SK-N-DZ (cell line): ENCODE measurements at places on chromosomes 5 and 9.

DNA sequence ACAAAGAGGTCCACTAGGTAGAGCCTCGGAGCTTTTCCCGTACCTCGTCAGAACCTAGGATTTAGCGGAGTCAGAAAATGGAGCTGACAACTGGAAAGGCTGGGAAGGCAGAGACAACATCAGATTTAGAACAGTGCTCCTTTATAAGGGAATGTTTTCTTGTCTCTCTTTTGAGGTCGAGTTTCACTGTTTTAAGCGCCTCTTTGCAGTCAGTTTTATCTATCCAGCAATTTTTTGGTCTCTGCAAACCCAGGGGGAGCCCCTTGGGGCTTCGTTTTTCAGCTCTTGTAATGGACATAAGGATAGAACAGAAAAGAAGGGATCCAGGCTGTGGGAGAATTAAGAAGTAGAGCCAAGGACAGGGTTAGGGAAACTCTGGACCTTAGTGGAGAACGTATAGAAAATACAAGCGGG lies 80.5 kb downstream of the FNBP1 start:
- DNase-seq, result no peak

DNA sequence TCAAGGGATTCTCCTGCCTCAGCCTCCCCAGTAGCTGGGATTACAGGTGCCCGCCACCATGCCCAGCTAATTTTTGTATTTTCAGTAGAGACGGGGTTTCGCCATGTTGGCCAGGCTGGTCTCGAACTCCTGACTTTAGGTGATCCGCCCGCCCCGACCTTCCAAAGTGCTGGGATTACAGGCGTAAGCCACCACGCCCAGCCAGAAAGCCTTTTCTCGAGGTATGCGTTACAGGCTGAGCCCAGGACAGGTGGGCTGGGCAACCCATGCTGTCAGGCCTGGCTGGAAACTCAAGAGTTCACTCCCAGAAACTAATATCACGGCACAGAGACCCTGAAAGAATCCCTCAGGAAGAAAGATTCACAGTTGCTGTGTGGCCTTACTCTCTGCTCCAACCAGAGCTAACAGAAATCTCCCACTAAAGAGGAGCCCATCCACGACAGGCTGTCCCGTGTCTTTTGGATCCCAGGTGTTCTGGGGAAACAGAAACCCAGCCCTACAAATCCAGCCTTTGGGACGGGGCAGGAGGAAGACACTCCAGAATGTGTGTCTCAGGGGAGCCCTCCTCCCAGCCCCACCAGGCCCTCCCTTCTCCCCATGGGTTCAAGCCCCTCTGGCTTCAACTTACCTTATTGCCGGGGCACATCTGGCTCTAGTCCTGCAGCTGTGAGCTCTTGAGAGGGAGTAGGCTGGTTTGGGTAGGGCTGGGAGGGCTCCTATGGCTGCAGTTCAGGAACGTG lies 400 bp downstream of the TIFAB start:
- DNase-seq, result no peak

DNA sequence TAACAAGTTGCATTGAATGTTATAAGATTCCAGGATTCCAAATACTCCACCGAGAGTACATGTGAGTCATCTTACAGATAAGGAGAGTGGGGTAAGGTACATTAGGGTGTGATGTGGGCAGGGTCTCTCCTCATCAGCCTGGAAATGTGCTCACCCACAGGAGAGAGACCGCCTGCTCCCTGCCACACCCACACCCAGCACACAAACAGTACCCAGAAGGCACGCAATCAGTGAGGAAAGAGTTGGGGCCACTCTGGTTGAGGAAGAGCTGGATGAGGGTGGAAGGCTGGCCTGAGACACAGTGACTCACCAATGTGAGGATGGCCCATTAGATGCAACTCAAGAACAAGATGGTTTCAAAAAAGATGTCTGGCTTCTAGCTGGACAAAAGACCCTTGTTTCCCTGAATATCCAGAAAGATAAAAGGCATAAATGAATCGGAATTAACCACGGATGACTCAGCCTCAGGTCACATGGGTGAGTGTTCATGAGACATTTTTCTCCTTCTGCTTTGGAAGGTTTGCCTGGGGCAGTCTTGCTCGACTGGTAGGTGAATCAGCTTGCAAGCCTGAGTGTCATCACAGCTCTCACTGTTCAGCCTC lies 51.1 kb upstream of the LHFPL2 start:
- DNase-seq, result no peak

GRCh38 chr5:150561571-150562275 lies 53.8 kb downstream of the NDST1 start:
- DNase-seq, result no peak

DNA sequence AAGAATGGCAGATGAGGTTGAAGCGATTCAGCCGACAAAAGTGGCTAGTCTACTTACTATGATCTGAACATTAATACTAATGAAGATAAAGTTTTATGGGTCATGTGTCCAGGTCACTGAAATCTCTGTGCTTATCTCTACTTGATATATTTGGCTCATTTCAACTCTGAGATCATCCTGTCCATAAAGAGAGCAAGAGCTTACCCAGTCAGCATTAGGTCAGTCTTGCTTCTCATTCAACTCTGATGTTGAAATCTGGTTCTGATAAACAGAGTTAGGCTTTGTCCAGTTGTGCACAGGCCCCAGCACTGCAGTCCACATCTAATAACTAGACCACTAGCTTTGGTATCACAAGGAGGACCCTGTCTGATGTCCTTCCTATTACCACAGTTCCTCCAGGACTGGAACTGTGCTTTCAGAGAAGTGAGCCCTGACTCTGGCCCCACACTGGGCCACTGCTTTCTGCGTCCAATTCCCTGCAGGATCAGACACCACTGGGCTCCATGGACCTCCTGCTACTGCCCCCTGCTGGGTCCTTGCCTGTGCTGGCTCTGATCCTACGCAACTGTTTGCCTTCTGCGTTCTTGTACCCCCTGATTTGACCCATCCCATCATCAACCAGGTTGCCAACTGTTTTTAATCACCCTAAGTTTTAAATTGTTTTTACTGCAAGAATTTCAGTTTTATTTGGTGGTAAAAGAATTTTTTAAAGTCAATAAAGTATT lies 23.7 kb upstream of the FAM120A start:
- DNase-seq, result no peak

- DNase-seq, result no peak
Measured at GRCh38 chr5:77356740-77357139, 135.4 kb downstream of the WDR41 start.

GRCh38 chr9:125763394-125763801 lies 16.2 kb downstream of the PBX3 start:
- peak; percentile 77 for DNase-seq

GRCh38 chr5:35898952-35899660 lies 39.3 kb downstream of the CAPSL start:
- DNase-seq, result no peak

DNA sequence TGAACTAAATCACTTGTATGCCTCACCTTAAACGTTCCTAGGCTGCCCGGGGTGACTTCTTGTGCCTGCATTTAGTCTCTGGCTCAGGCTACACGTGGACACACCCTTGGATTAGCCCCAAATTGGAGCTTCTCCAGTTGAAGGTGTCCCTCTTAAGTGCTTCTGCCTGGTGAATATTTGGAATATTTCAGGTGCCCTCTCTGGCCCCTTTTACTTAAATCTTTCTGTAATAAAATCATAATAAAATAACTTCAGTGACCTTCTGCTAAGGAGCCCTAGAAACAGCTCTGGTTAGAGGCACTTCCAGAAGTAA lies 74.3 kb upstream of the KLF9 start:
- DNase-seq, result no peak

DNA sequence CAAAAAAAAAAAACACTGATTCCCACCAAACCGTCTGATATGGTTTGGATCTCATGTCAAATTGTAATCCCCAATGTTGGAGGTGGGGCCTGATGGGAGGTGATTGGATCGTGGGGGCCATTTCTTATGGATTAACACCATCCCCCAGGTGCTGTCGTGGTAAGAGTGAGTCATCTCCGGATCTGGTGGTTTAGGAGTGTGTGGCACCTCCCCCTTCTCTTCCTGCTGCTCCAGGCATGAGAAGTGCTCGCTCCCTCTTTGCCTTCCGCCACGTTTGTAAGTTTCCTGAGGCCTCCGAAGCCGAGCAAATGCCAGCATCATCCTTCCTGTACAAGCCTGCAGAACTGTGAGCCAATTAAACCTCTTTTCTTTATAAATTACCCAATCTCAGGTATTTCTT lies 45.2 kb downstream of the HSD17B3 start:
- DNase-seq, result no peak

GRCh38 chr5:143198332-143198731 lies 205.2 kb downstream of the NR3C1 start:
- DNase-seq, result no peak

GRCh38 chr9:80881320-80881719 lies 808.0 kb downstream of the TLE1 start:
- peak; percentile 91 for DNase-seq

DNA sequence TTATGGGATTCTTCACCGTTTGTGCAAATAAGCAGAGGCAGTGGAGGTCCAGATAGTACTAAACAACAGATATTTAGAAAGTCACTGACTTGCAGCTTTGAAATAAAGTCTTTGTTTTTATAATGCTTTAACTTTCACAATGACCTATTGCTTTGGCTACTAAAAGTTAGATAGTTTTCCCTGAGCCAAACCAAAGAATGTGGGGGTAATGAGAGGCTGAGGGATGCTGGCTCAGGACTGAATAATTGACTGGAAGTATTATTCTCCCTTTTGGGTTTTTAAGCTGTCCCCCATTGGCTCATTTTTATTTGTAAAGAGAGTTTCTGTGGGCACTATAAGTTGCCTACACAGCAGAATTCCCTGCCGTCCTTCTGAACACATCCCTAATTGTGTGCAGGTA lies 99.2 kb upstream of the ACTBL2 start:
- no peak for DNase-seq

- no peak for DNase-seq
Measured at GRCh38 chr5:81922854-81923279, 49.0 kb upstream of the ATG10 start.

DNA sequence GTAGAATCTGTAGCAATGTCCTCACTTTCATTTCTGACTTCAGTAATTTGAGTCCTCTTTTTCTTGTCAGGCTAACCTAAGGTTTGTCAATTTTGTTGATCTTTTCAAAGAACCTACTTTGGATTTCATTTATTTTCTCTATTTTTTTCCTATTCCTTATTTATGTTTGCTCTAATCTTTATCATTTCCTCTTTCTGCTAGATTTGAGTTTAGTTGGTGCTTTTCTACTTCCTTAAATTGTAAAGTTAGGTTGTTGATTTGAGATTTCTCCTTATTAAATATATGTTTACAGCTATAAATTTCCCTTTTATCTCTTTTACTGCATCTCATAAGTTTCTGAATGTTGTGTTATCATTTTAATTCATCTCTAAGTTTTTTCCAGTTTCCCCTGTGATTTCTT lies 75.1 kb upstream of the FAM120A start:
- DNase-seq, result no peak

DNA sequence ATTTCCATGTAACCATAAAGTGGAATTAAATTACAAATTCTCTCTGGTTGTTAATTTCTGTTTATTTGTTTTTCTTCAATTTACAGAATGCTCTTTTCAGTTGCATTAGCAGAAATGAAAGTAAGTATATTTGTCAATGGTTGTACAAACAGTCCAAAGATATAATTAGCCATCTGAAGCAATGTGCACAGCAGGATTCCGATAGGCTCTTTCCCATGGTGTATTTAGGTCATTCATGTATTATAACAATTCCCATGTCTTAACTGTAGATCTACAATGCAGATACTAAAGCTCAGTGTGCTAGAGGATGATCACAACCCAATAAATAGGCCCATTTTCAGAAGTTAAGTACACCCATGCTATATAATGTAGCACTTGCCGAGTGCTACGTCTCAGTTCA lies 43.8 kb downstream of the RECK start:
- DNase-seq, result no peak

DNA sequence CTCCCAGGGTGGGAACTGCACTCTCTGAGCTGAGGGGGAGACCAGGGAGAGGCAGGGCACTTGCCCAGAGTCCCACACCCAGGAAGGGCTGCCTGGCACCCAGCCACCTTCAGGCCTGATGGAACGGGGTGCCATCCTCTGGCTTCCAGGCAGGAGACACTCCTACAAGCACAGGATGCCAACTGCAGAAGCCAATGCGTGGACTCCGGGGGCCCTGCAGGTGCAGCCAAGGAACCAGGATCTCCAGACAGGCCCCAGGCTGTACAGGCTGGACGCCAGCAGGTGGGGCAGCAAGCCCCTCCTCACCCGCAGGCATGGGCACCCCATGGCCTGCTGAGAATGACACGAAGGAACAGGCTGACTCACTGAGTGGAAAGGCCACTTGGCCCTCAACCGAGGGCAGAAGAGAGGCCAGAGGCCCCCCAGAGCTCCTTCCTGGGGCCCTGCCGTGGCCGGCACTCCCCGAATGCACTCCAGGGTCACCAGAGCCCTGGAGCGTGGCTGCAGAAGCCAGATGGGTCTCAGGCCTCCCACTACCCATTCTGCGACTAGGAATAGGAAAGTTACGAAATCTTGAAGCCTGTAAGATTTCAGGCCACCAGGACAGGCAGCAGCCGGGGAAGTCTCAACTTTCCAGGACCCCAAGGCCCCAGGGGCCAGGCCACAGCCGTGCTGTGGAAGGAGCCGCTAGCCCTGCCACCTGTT lies 15.7 kb downstream of the NACC2 start:
- DNase-seq, result no peak

GRCh38 chr5:167678481-167678880 lies 613.0 kb upstream of the WWC1 start:
- no peak for DNase-seq

GRCh38 chr9:137453643-137454081 lies 5.5 kb downstream of the NSMF start:
- peak; percentile 73 for DNase-seq

- DNase-seq, result no peak
Measured at GRCh38 chr5:4027088-4027734, 431.6 kb downstream of the IRX1 start.

DNA sequence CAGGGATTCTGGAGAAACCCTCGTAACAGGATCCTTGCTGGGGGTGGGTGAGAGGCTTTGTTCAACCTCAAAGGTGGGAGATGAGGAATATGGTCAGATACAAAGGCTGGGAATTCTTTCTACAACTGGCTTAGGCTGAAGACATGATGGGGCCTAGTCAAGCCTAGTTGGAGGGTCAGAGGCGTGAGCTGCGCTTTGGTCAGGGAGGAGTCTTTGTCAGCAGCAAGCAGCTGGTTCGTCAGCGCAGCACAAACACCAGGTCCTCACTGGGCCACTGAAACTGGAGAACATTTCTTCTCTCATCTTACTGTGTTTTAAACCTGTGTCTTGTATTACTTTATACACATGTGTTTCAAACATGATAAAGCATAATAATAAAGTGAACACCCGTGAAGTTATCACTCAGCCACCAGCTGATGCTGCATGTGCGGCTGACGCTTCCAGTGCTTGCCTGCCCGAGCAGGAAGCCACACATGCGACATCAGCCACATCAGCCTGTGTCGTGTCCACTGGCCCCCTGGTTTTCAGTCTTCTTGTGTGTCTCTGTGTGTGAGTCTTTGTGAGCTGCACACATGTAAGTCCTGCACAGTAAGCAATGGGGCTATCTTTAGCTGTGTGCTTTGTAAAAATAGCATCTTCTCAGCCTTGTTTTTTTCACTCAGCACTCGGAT lies 81.5 kb downstream of the WNK2 start:
- DNase-seq, result no peak

- peak; percentile 45 for DNase-seq
Measured at GRCh38 chr5:154571325-154572035, 93.5 kb upstream of the HAND1 start.
